ENCODE measurements at places on chromosomes 5 and 9. TPM values are rescaled to one million over a fixed set of nuclear protein-coding genes. Genes with fewer than 3 reads are reported as not detected.

Gene SEMA6A
- total RNA-seq: 30.0 TPM

Gene RLN2
- total RNA-seq: 0.77 TPM

Gene C9orf153
- 0.19 TPM for total RNA-seq

Gene SLIT3
- total RNA-seq: 12.6 TPM

Gene SMIM33
- total RNA-seq: not detected

Gene PCDHGA5
- 0.51 TPM for total RNA-seq

Gene TMEM252
- not detected for total RNA-seq

Gene ADAMTS6
- 8.2 TPM for total RNA-seq

Gene PAEP
- not detected for total RNA-seq

Gene PCDHGA9
- total RNA-seq: 0.86 TPM

Gene PCDHGB5
- total RNA-seq: 1.5 TPM

Gene CPLANE1
- total RNA-seq: 25.8 TPM

Gene FBXO4
- total RNA-seq: 9.1 TPM

Gene C5orf58
- not detected for total RNA-seq

Gene OTP
- total RNA-seq: 3.1 TPM

Gene TXNDC8
- total RNA-seq: not detected

Gene SLC36A2
- total RNA-seq: not detected

Measured in neural crest cell (in vitro differentiated cells).